ENCODE measurements at places on chromosomes 11 and 22.

DNA sequence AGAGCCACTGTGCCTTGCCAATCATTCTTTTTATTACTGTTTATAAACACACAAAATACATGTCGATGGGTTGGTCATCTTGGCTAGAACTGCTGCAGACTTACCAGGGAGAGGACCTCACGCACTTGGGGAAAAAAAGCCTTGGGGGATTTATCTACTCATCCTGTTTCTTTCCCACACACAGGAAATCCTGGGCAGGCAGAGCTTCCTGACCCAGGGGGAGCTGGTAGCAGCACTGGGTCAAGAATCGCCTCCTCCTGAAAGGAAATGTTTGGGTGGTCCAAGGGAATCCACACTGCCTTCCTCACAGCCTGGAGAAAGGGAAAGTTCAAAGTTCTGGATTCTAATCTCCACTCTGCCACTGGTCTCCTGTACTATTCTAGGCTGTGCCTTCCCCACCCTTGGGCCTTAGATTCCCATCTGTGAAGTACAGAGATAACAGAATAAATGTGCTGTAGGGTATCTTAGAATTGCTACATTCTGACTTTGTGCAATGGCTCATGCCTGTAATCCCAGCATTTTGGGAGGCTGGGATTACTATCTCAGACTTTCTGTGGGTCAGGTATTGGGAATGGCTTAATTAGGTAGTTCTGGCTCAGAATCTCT, 31.2 kb upstream of the SMTN start:
- DNase-seq = no peak

DNA sequence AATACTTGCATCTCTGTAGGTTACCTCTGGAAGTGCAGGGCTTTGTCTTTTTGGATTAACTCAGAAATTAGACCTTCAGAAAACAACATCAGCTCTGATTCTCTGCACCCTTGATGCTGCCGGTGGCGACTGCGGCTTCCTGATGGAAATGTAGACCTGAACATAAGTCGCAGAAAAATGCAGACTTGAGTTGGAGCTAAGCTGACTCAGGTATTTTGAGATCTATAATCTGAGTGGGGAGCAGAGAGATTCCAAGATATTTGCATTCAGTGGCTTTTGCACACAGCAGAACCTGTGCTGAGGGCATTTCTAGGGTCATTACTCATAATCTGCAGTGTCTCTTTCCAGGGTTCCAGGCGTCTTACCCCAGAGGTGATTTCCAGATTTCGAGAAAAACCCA, 18.7 kb upstream of the NFAM1 start:
- no peak for DNase-seq

GRCh38 chr22:22318723-22319465, 74.3 kb downstream of the VPREB1 start:
- DNase-seq = no peak

DNA sequence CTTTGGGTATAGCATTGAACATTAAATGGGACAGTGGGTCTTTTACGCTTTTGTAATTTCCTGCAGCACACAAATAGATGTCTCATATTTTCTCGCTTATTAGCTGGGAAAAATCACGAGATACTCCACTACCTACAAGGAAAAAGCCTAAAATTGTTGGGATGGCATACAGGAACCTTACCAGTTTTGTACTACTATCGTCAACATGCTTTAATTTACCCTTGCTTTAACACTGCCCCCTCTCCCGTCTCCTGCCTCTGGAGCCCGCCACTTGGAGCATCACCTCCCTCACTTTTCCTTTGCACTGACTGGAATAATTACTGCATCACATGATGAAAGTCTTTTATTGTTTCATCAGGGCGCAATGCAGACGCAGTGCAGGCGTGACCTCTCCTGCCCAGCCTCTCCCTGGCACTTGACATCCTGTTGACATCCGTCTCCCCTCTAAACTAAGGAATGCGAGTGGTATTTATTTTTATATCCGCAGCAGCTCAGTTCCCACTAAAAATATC, 1.0 kb upstream of the FNBP4 start:
- DNase-seq = no peak

DNA sequence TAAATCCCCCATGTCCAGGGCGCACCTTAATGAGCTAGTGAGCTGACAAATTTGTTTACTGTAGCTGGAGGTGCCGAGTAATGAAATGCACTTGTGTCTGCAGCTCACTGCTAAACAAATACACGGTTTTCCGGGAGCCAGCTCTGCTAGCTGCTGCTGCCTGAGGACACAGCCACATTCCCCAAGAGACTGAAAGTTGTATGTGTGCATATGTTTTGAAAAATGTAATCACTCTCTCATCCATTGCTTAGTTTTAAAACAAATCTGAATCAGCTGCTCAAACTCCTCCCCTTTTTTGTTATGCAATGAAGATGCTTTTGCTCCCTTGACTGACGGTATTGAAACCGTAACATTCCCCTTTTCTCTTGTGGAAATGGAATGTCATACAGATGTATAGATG, 62.4 kb upstream of the NNMT start:
- no peak for DNase-seq

DNA sequence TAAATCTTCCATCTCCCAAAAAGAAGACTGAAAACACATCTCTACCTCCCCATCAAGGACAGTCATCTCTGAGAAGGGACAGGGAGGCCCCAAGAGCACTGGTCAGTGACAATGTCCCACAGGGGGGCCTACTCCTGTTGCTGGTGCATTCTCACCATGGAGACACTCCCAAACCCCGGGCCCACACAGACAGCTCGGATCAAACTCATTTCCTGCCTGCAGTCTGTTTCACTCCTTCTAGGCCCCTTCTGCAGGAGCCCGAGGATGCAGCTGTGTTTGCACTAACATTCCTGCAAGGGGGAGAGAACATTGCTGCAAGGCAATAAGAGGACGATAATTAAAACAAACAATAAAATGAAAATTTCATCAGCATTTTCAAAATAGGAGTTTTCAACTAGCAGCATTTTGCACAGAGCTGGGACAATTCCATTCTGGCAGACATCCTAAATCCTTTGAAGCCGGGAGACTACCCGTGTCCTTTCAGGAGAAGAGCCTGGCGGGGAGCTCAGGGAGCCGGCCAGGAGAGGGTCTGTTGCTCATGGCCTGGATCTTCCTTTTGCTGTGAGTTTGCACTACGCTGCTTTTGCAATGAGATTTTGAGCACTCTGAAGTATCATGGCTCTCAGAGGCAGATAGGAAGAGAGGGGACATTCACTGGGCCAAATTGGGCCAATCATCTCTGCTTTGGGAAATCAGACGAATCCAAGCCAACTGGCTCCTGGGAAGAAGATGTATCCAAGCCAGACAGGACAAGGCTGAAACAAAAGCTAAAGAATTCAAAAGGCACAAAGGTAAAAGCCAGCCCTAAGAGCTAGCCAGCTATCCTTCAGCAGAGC, 33.2 kb downstream of the SPATA19 start:
- DNase-seq = no peak

DNA sequence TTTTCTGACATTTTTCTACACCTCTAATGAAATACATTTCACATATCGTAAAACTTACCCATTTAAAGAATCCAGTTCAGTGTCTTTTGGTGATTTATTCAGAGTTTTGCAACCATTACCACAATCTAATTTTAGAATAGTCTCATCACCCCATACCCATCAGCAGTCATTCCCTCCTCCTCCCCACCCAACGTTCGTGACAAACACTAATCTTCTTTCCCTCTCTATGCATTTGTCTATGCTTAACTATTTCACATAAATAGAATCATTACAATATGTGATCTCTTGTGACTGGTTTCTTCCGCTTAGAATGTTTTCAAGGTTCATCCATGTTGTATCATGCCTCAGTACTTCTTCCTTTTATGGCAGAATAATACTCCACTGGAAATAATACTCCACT, 9.5 kb downstream of the TTC28 start:
- no peak for DNase-seq

GRCh38 chr22:19806213-19807160, 45.9 kb downstream of the TBX1 start:
- no peak for DNase-seq

GRCh38 chr11:64067230-64067993, 31.7 kb downstream of the FLRT1 start:
- no peak for DNase-seq

GRCh38 chr11:78257654-78258053, 68.9 kb downstream of the USP35 start:
- no peak for DNase-seq

- DNase-seq = no peak
Observed at GRCh38 chr11:82975882-82976281, 74.3 kb downstream of the DDIAS start.

- no peak for DNase-seq
Observed at GRCh38 chr11:36053281-36053680, 109.4 kb downstream of the LDLRAD3 start.

DNA sequence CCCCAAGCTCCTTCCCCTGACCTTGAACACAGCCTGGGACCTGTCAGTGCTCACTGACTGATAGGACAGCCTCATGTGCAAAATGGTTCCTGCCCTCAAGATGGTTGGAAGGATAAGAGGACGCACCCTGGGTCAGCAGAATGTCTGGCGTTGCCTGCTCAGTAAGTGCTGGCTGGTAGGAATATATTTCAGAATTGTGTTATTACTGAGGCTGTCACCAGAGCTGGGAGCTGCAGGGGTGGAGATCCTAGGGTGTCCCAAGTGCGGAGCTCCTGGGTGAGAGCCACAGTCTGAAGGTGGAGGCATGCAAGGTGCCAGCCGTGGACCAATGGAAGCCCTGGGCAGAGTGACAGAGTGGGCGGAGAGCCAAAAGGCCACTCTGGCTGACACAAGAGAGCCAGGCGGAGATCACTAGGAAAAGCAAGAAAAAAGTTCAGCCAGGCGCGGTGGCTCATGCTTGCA, 1.0 kb upstream of the SEC14L4 start:
- no peak for DNase-seq

DNA sequence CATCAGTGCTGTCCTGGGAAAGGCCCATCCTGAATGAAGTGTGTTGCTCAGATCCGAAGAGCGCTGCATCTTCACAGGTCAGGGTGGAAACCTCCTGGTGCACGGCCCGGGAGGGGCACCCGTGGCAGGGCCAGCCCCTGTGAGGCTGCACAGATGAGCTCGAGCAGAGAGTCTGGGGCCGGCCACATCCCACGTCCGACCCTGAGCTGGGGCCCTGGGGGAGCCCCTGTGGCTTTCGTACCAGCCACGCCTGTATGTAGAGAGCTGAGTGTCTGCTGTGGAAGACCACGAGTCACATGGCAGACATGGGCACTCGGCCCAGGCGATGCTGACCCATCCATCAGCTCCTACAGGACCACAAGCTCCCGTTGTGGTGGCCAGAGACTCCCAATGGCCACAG, 24.9 kb upstream of the SEPTIN5 start:
- no peak for DNase-seq

DNA sequence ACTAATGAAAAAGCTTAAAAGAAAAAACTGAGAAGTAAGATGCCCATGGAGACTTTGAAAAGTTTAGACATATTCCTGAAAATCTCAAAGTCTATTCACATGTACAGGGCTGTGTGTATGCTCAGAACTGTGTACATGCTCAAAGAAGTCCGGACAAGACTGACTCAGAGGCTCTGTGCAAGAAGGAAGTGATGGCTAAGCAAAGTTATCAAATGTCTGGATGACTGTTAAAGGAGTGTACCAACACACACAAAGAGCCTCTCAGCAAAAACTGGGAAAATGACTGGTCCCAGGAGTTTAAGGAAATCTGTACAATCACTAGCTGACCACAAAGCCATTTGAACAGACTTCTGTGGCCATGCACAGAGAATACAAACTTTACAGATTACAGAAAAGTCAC, 33.1 kb upstream of the ARHGAP32 start:
- DNase-seq = no peak

GRCh38 chr11:27701355-27702105, 1.3 kb upstream of the BDNF start:
- DNase-seq = no peak

DNA sequence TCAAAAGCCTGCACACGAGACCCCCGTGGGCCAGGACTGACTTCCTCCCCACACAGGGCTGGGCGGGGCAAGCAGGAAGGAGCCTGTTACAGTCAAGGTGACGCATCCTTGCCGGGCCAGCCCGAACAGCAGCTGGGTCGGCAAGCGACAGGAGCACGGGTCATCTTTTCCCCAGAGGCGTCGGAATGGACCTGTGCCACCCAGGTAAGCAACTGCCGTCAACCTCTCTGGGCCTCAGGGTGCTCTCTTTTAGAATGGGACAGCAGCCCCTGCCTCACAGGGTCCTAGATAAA, at the start of gene CYTH4:
Gene CYTH4 (plus strand): TSS at position 124 of the 293 bp plus-strand sequence. CDS start 62 bp downstream, at position 186.
- peak; percentile 79 for DNase-seq

DNA sequence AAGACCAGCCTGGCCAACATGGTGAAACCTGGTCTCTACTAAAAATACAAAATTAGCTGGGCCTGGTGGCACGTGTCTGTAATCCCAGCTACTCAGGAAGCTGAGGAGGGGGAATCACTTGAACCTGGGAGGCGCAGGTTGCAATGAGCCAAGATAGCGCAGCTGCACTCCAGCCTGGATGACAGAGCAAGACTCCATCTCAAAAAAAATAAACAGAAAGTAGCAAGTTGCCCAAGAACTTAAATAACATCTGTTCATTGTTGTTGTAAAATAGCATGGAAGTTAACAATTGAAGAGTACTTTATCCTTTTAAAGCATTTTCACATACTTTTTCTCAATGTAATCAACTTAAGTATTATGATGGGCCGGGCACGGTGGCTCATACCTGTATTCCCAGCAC, 5.7 kb downstream of the AMBRA1 start:
- no peak for DNase-seq

DNA sequence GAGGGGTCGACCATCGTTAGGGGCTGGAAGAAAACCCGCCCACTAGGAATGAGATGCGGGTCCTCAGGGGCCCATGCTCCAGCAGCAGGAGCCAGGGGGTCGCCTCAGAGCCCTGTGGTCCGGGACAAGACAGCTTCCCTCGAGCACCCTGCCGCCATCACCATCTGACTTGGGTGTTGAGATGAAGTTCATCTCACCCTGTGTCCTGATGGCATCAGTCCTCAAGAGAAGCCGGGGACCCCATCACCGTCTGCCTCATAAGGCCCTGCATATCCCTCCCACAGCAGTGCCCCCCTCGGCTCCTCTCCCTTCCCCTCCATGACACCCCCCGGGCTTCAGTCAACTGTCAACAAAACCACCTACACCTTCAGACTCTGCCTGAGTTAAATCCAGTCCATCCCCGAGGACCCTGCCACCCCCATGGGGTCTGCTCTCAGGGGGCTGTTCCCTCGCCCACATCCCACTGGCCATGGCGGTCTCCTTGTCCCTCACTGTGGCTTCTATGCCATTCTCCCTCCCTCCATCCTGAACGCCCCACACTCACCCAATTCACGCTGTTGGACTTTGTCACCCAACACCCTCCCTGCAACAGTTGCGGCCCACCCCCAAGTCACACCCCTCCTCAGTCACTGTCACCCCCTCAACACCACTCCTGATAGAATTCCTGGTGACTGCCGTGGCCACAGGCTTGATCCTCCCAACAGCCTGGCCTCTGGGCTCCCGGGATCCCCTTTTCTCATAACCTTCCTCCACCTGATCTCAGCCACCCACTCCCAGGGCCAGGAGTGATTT, 87.7 kb upstream of the RTL6 start:
- no peak for DNase-seq

DNA sequence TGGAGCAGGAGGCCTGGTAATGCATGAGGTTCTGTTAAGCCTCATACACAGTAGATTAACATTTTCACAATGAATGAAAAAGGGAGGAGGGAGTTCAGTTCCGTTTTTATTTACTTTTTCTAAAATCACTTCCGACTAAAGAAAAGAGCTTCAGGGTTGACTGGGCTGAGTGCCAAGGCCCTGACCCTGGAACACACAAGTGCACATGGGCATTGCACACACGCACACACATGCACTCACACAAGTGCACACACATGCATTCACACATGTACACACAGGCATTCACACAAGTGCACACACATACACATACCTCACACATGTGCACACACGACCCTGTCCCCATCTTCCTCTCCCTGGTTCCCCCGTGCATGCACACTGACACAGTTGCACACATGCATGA, 303.3 kb downstream of the BRD1 start:
- no peak for DNase-seq

All from activated CD4-positive, alpha-beta T cell treated with anti-CD3 and anti-CD28 coated beads, Interleukin-2, amount 50 U/mL, for 4 hours (primary cell).